A375 (cell line): ENCODE measurements at places on chromosomes 7 and 10. TPM values are rescaled to one million over a fixed set of nuclear protein-coding genes. Genes with fewer than 3 reads are reported as not detected.

The AS3MT gene
- 0.26 and 0.32 TPM in 2 replicates for total RNA-seq

The NFE2L3 gene
- 22.6 and 22.7 TPM in 2 replicates for total RNA-seq

The DNAH11 gene
- total RNA-seq = 1.6 and 5.0 TPM in 2 replicates

The ADAM12 gene
- total RNA-seq = 2.2 and 2.8 TPM in 2 replicates

The CC2D2B gene
- 0.24 TPM in 1 of 2 replicates, not detected in the other for total RNA-seq

The HOXA7 gene
- total RNA-seq = not detected in 2 replicates

The SFMBT2 gene
- total RNA-seq = 6.1 and 6.2 TPM in 2 replicates

The ANKRD7 gene
- total RNA-seq = not detected in 2 replicates

The FAM107B gene
- 9.2 and 15.7 TPM in 2 replicates for total RNA-seq

The OR2F1 gene
- 0.05 TPM in 1 of 2 replicates, not detected in the other for total RNA-seq

The CHCHD1 gene
- 27.0 and 41.9 TPM in 2 replicates for total RNA-seq

The TMEM229A gene
- total RNA-seq = not detected in 2 replicates

The TEX47 gene
- total RNA-seq = not detected in 2 replicates

The CCDC146 gene
- 0.24 and 0.91 TPM in 2 replicates for total RNA-seq

The TMEM196 gene
- total RNA-seq = not detected in 2 replicates

The AKR1B15 gene
- not detected in 2 replicates for total RNA-seq

The CYP3A7 gene
- total RNA-seq = not detected in 2 replicates

The SUFU gene
- 7.4 and 7.5 TPM in 2 replicates for total RNA-seq

The LRRD1 gene
- 0.15 and 0.48 TPM in 2 replicates for total RNA-seq

The FKBP9 gene
- total RNA-seq = 94.3 and 101 TPM in 2 replicates

The FRAT1 gene
- 4.5 and 5.4 TPM in 2 replicates for total RNA-seq

The RBP3 gene
- not detected in 2 replicates for total RNA-seq
